ENCODE measurements at places on chromosomes 3 and 15.

DNA sequence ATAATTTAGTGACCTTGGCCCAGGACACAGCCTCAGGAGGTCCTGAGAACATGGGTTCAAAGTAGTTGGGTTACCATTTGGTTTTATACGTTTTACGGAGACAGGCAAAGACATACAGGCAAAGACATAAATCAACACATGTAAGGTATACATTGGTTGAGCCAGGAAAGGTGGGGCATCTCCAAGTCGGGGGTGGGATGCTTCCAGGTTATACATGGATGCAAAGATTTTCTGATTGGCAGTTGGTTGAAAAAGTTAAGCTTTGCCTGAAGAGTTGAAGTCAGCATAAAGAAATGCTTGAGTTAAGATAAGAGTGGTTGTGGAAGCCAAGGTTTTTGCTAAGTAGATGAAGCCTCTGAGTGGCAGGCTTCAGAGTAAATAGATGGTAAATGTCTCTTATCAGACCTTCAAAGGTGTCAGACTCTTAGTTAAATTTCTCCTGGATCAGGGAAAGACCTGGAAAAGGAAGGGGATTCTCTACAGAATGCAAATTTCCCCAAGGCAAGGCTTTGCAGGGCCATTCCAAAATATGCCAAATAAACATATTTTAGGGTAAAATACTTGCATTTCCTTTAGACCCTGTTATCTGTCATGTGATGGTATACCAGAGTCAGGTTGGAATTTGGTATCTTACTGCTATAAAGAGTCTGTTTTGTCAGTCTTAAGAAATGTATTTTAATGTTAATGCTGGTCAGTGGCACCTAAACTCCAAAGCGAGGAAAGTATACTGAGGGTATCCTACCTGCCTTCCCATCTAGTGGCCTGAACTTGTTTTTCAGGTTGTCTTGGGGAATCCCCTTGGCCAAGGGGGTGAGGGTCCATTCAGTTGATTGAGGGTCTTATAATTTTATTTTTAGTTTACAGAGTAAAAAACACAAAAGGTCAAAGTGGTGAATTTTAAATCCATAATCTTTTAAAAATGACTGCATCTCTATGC is 8.2 kb upstream of the PDHB start:
- no peaks in the 10 kb centered on the region for H3K36me3 ChIP-seq
- H3K27me3 ChIP-seq, result peaks cover 4% of the 10 kb centered on the region
- no peak overlapping the region for H3K4me3 ChIP-seq
- DNase-seq, result no peak
- no peaks in the 10 kb centered on the region for H3K4me1 ChIP-seq
- no peak overlapping the region for H3K27ac ChIP-seq

GRCh38 chr3:71478568-71478967 is 105.0 kb downstream of the FOXP1 start:
- DNase-seq, result no peak
- peak overlapping the region; percentile 19 for H3K27ac ChIP-seq
- H3K4me3 ChIP-seq, result no peak overlapping the region

DNA sequence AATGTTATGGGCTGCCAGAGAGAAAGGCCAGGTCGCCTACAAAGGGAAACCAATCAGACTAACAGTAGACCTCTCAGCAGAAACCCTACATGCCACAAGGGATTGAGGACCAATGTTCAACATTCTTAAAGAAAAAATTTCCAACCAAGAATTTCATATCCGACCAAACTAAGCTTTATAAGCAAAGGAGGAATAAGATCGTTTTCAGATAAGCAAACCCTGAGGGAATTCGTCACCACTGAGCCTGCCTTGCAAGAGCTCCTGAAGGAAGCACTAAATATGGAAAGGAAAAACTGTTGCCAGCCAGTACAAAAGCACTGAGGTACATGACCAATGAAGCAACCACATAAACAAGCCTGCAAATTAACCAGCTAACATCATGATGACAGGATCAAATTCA is 33.1 kb downstream of the PYGO1 start:
- no peak overlapping the region for H3K4me3 ChIP-seq
- no peaks in the 10 kb centered on the region for H3K27me3 ChIP-seq
- H3K27ac ChIP-seq, result no peak overlapping the region
- no peaks in the 10 kb centered on the region for H3K4me1 ChIP-seq

DNA sequence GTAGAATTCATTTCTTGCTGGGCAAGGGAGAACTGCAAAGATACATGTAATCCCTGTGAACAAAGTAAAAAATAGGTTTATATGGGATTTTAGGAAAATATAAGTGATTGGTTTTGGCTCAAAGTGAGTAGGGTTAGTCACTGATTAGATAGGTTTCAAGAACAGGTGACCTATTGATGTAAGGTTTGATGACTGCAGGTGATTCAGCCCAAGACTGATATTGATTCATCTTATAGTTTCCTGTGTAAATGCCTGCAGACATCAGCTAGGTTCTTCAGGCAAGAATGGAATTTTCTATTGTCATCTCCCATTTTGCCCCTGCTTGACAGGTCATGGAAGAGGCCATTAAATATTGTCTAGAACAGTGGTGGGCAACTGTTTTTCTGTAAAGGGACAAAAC is 23.9 kb upstream of the ARID3B start:
- DNase-seq, result no peak
- no peaks in the 10 kb centered on the region for H3K27me3 ChIP-seq
- H3K4me1 ChIP-seq, result no peaks in the 10 kb centered on the region
- no peak overlapping the region for H3K27ac ChIP-seq
- H3K4me3 ChIP-seq, result no peak overlapping the region

- no peak overlapping the region for H3K4me3 ChIP-seq
- H3K36me3 ChIP-seq, result no peaks in the 10 kb centered on the region
- H3K27ac ChIP-seq, result no peak overlapping the region
- H3K4me1 ChIP-seq, result no peaks in the 10 kb centered on the region
- H3K27me3 ChIP-seq, result peaks cover 2% of the 10 kb centered on the region
- DNase-seq, result no peak
These were observed 31.6 kb downstream of the SLC22A14 start for GRCh38 chr3:38313695-38314094.

- no peak overlapping the region for H3K27ac ChIP-seq
- no peak overlapping the region for H3K4me3 ChIP-seq
- DNase-seq, result no peak
- H3K36me3 ChIP-seq, result no peaks in the 10 kb centered on the region
- H3K27me3 ChIP-seq, result no peaks in the 10 kb centered on the region
These were observed 108.1 kb downstream of the RSRC1 start for GRCh38 chr3:158217992-158218391.

GRCh38 chr3:52153389-52154096 is 680 bp downstream of the POC1A start:
- H3K27ac ChIP-seq, result peak overlapping the region; percentile 88
- H3K27me3 ChIP-seq, result no peaks in the 10 kb centered on the region

- H3K27ac ChIP-seq, result no peak overlapping the region
- no peak for DNase-seq
- H3K27me3 ChIP-seq, result no peaks in the 10 kb centered on the region
These were observed 333.5 kb downstream of the LSAMP start for GRCh38 chr3:116111765-116112164.

- peaks cover 2% of the 10 kb centered on the region for H3K36me3 ChIP-seq
- H3K27me3 ChIP-seq, result no peaks in the 10 kb centered on the region
- H3K4me3 ChIP-seq, result peak overlapping the region; percentile 95
- no peak for DNase-seq
- H3K27ac ChIP-seq, result peak overlapping the region; percentile 92
- peaks cover 56% of the 10 kb centered on the region for H3K4me1 ChIP-seq
These were observed 57.9 kb downstream of the CMSS1 start for GRCh38 chr3:99875581-99875928.

DNA sequence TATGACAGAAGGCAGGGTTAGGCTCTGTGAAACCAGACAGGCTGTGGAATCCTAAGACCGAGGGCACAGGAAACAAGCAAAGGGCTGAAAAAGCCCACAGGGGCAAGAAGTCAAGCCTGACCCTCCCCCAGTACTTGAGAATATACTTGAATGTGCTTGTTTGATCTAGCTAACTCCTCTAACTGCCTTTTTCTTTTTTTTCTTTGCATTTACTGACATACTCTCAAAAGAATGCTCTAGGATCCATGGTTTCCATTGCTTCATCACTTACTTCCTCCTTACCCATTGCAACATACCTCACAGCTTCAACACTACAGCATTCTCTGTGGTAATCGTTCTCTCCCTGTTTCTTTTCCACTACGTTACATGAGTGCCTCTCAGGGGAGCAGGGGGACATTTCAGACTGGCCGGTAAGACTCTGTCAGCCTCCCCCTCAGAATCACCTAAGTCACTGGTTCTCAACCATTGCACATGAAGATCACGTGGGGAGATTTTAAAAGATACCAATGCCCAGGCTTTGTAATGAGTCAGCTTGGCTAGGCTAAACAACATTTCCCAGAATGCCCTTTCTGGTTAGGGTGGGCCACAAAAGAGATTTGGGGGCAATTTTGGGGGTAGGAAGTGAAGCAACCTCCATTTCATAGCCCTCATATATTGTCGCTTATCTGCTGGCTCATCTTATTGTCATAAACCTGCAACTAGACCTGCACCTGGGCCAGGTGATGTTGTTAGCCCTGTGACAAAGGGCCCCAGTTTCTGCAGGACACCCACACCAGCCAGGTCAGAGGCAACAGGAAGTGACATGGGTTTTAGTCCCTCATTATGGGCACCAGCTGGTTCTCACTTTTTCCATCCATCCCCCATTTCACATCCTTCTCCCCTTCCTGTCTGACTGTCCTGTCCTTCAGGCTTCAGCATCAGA is 24.6 kb upstream of the RSL24D1 start:
- H3K27me3 ChIP-seq, result no peaks in the 10 kb centered on the region
- no peaks in the 10 kb centered on the region for H3K4me1 ChIP-seq
- no peaks in the 10 kb centered on the region for H3K36me3 ChIP-seq
- H3K27ac ChIP-seq, result no peak overlapping the region

GRCh38 chr15:73393336-73393735 is 24.6 kb upstream of the HCN4 start:
- H3K36me3 ChIP-seq, result no peaks in the 10 kb centered on the region
- no peak overlapping the region for H3K27ac ChIP-seq
- no peak overlapping the region for H3K4me3 ChIP-seq
- no peaks in the 10 kb centered on the region for H3K4me1 ChIP-seq
- no peak for DNase-seq

- no peak overlapping the region for H3K4me3 ChIP-seq
- peaks cover 20% of the 10 kb centered on the region for H3K4me1 ChIP-seq
- no peak overlapping the region for H3K27ac ChIP-seq
- no peaks in the 10 kb centered on the region for H3K27me3 ChIP-seq
These were observed 144.1 kb downstream of the FILIP1L start for GRCh38 chr3:99970198-99970597.

- no peaks in the 10 kb centered on the region for H3K27me3 ChIP-seq
- no peak for DNase-seq
- H3K4me1 ChIP-seq, result peaks cover 35% of the 10 kb centered on the region
- H3K27ac ChIP-seq, result no peak overlapping the region
These were observed 269.8 kb downstream of the THRB start for GRCh38 chr3:24224666-24225384.

DNA sequence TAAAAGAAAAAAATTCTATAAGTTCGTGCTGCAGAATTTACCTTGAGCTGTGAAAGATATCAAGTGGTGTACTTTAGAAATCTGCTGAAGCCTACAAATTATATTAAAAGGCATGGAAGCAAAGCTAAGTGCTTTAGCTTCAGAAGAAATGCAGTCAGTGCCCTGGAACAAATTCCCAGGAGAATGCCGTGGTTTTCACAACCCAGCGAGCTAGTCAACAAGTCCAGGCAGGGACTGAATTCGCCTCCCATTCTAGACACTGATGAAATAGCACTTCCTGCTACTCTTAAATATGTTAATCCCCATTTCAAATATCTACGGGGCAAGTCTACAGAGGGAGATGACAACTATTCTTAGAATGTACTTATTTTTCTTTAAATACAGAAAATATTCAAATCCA is 326.4 kb upstream of the IGF1R start:
- peaks cover 3% of the 10 kb centered on the region for H3K36me3 ChIP-seq
- H3K27ac ChIP-seq, result no peak overlapping the region
- H3K27me3 ChIP-seq, result no peaks in the 10 kb centered on the region

- H3K36me3 ChIP-seq, result no peaks in the 10 kb centered on the region
- H3K27ac ChIP-seq, result no peak overlapping the region
- no peaks in the 10 kb centered on the region for H3K27me3 ChIP-seq
- peaks cover 60% of the 10 kb centered on the region for H3K4me1 ChIP-seq
These were observed 1.4 kb downstream of the MAPKBP1 start for GRCh38 chr15:41775651-41776050.

DNA sequence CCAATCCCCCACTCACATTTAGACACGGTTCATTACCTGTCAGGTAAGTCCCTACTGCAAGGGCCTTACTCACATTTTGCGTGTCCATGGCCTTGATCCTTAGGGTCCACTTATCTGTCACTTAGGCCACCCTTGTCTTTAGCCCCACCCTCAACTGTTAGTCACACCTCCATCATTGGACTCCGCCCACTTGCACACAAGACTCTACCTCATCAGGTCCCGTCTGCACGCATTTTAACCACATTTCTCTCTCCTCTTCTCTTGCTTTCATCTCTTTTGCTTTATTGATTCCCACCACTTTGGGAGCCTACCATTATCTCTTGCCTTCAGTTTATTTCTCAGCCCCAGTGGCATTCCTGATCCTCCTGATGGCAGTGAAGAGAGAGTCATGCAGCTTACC is at the start of gene IQCF6:
Gene IQCF6 (minus strand): TSS at position 101 of the 400 bp plus-strand sequence. CDS start 13 bp downstream, at position 88.
- H3K4me3 ChIP-seq, result no peak within 1 kb of the TSS
- H3K27me3 ChIP-seq, result peaks cover 32% of the 10 kb centered on the region
- no peaks in the 10 kb centered on the region for H3K36me3 ChIP-seq
- no peak within 1 kb of the TSS for H3K27ac ChIP-seq
- no peaks in the 10 kb centered on the region for H3K4me1 ChIP-seq
- no peak for DNase-seq

DNA sequence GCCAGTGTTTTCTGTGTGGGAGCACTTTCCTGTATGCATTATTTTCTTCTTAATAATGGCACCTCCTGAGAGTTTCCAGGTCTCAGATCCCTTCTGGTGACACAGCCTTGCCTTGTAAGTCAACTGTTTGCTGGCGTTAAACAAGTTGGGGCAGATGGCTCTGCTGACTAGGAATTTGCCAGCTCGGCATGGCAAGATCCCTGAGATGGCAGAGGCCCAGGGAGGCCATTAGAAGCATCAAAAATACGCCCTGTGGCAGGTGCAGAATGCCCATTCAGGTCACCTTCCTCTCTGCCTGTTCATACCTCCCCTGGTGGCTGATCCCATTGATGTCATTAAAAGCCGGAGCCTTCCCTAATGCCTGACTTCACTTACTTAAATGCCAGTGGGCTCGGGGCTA is 320.9 kb upstream of the CTDSPL start:
- DNase-seq, result no peak
- no peaks in the 10 kb centered on the region for H3K27me3 ChIP-seq
- H3K36me3 ChIP-seq, result no peaks in the 10 kb centered on the region
- H3K4me1 ChIP-seq, result peaks cover 11% of the 10 kb centered on the region
- H3K27ac ChIP-seq, result no peak overlapping the region

DNA sequence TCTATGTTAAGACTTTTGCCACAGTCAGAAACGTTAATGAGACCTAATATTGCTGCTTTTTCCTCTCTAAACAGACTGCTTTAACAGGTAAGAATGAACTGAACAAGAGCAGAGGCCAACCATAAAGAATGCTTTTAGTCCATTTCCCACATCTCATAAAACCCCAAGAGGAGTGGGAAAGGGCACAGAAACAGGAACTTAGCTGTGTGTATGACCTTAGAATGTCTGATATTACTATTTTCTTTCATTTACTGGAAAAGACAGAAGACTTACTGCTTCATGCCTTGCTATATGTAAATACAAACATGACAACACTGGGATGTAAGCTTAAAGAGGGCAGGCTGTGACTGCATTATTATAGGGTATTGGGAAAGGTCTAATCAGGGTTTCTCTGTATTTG is 115.0 kb downstream of the ISL2 start:
- no peak overlapping the region for H3K27ac ChIP-seq
- H3K27me3 ChIP-seq, result no peaks in the 10 kb centered on the region
- H3K4me1 ChIP-seq, result no peaks in the 10 kb centered on the region
